ENCODE measurements at places on chromosomes 13 and 19.

- no peak for DNase-seq
These were observed 1651.9 kb upstream of the MIR17HG start for GRCh38 chr13:89695343-89696257.

DNA sequence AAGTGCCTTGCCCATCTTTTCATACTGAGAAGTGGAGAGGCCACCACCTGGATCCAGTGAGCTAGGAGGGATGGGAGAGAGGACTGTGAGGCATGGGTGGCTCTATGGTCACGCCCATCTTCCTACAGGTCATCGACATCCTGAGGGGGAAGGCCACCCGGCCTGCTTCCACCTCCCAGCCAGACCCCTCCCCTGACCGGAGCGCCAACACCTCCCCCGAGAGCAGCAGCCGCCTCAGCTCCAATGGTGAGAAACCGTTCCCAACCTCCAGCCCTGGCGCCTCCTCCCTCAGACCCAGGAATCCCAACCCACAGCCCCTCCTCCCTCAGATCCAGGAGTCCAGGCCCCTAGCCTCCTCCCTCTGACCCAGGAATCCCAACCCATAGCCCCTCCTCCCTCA is 10.1 kb downstream of the BCL3 start:
- no peak for DNase-seq

DNA sequence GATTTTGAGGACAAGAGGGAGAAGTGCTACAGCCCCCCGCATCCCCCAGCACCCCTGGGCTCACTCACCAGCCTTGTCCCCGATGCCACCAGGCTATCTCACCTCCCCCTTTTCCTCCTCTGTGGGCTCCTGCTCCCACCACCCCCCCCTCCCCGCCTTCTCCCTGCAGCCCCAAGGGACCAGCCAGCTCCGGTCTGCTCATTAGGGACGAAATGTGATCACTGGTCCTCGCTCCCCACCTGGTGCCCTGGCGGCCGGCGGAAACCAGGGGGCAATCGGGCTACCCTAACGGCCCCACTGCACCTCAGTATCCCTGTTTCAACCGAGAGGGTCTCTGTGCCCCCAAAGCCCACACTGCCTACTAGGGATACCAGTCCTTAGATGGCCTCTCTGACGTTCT is 2.7 kb downstream of the GPR4 start:
- DNase-seq, result no peak

GRCh38 chr19:16249826-16250404 is 52.2 kb downstream of the AP1M1 start:
- DNase-seq, result no peak

DNA sequence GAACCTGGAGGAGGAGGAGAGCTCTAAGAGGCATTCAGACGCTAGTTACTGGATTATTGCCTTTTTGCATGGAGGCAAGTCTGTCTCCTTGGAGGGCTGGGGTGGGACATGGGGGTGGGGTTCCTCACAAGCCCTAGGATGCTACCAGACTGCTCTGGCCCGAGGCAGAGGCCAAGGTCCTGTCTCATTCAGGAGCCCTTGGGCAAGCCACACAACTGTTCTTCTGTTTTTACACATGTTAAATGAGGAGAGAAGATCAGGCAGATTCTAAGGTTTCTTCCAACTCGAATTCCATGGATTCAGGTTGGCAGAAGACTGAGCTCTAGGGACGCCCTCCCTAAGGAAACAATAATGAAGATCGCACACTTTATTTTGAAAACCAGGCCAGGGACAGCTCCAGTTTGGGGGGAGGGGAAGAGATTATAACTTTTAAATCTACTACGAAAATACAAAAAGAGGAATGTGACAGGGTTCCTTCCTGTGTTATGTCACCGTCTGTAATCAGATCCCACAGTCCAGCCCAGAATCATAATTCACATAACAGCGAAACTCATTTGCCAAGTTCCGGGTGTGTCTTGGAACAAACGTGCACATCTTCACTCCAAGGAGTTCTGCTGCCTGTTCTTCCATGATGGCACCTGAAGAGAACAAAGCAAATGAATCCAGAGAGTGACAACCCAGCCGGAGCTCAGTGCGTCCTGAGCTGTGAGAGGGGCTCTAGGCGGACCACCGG is 25.2 kb downstream of the IL17D start:
- no peak for DNase-seq

GRCh38 chr19:50739914-50740426 is 16.8 kb downstream of the CLEC11A start:
- no peak for DNase-seq

DNA sequence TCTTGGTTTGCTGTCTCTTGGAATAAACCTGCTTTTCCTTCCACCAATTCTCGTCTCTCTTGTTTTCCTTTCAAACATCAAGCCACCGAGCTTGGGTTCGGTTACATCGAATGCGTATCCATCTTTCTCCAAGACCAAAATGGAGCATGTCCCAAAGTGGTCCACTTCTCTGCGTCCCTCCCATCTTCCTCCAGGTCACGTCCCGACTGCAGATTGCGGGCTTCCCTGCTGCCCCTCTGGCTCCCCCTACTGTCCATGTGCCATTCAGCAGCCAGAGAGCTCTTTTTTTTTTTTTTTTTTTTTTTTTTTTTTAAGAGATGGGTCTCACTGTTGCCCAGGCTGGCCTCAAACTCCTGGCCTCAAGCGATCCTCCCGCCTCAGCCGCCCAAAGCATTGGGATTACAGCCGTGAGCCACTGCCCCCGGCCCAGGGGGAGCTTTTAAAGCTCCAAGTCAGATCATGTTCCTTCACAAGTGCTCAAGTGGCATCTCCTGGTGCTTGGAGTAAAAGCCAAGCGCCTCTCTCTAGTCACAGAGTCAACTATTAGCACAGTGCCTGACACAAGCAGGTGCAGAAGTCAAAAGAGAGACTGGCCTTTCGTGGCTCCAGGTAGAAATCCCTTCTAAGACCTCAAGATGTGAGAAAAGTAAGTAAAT is 10.0 kb downstream of the COL5A3 start:
- peak; percentile 66 for DNase-seq

DNA sequence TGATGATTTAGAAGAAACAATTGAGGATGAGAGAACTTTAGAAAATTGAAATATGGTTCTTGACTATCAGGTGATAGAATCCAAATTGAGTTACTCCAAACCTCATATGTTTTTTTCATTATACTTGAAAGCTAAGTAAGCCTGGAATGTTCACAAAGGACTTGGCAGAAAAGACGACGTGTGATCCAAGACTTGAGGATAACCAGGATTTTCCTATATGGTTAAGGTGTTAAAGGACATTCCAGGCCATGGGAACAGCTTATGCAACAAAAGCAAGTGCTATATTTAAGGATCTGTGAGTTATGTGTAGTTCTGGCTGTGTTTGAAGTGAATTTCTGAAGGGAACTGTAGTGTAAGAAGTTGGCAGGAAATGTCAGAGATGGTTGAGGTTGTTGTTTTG is 52.5 kb downstream of the SLITRK1 start:
- no peak for DNase-seq

DNA sequence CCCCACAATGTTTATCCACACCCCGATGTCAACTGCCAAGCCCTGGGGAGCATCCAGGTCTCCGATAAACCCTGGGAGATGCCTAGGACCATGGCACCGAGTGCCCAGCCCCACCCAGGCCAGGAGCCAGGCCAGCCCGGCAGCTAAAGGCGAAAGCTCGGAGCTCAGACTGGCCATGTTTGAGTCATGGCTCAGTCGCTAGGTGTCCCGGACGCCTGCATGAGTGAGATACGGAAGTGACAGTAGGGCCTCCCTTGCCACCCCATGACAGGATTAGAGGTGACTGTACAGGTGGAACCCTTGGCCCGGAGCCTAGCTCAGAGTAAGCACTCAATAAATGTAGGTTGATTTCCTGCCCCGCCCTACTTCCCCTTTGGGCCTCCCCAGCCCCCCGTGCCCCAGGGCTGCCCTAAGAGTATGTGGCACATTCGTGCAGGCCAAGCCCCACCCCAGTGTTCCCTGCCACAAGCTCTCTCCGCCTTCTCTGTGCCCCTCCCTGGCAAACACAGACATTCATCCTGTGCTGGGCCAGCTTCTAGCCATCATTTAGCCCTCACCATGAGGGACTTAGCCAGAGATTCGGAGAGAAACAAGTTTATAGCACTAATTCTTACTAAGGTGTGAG is 5.8 kb upstream of the TPM4 start:
- peak; percentile 82 for DNase-seq

- no peak for DNase-seq
These were observed 80.5 kb downstream of the COL4A2 start for GRCh38 chr13:110387451-110388107.

- no peak for DNase-seq
These were observed 1417.1 kb upstream of the ATXN8OS start for GRCh38 chr13:68690567-68690966.

- no peak for DNase-seq
These were observed 153.5 kb downstream of the DLEU7 start for GRCh38 chr13:50690006-50690405.

DNA sequence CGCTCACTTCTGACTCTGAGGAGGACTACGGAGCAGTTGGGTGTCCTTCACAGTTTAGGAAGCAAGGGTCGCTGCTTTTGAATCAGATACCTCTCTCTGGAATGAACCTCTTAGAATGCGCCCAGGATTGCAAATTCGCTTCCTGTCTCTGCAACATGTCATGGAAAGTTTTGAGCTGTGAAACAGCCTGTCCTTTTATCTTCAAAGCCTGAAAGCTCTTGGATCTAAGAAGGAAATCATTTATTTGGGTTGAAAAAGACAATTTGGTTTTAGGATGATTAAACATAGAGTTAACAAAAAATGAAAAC is 134.1 kb downstream of the KATNAL1 start:
- no peak for DNase-seq

- no peak for DNase-seq
These were observed 30.7 kb upstream of the RFXAP start for GRCh38 chr13:36788276-36788675.

- no peak for DNase-seq
These were observed 439 bp downstream of the DZIP1 start for GRCh38 chr13:95643936-95644598.

DNA sequence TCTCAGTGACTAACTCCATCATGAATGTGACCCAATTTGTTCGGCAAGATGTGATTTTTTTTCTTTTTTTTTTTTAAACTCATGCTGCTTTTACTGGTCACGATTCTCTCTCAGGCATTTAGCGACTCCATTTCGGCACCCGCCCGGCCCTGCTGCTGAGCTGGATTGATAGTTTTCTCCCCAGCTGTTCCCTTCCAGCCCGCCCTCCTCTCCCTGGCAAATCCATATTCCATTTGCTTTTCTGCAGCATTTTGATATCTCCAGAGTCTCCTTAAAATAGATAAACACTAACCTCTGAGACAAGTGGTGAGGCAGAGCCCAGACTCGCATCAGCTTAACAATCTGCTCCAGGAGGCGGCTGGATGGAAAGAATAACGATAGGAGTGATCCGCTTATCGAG is 55.5 kb upstream of the KATNAL1 start:
- no peak for DNase-seq

DNA sequence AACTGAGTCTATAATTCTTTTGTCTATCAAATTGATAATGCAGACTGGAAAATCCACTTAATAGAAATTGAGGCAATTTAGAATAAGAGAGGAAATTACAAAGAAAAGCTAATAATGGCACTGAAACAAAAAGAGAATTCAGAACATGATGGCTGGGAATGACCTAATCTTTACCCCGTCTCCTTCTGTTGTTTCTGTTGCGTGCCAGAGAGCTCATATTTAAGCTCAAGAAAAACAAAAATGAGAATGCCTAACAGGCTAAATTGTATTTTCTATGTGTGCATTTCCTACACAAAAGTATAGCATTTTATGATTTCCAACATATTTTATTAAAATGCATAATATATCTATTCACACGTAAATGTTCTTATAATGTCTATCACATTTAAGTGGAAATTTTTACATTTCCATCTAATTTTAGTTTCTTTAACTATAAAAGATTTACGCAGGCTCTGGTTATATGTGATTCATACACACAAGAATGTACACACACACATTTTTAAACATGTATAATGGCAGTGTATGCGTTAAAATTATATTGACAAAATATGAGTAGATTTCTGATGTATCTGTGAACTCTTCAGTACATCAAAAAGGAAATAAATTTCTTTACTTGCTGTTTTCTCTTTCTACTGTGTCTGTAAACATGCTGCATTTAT is 432.3 kb downstream of the SLITRK6 start:
- no peak for DNase-seq

GRCh38 chr19:4493929-4494690 is 22.0 kb downstream of the HDGFL2 start:
- DNase-seq, result no peak

DNA sequence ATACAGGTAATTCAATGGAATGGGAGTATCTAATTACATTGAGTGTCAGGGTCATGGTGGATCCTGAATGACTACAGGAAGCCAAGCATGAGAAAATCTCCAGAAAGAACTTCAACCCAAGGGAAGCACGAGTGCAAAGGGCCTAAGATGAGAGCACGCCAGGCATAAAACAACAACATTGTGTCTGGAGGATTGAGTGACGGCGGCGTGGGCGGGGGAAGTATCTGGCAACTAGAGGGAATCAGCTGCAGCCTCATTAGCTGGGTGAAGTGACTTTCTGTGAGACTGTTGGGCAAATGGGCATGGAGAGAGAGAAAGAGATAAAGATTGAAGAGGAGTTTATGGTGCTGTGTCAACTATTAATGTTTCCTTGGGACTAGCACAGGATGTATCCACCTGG is 194.3 kb downstream of the GPC6 start:
- DNase-seq, result no peak

DNA sequence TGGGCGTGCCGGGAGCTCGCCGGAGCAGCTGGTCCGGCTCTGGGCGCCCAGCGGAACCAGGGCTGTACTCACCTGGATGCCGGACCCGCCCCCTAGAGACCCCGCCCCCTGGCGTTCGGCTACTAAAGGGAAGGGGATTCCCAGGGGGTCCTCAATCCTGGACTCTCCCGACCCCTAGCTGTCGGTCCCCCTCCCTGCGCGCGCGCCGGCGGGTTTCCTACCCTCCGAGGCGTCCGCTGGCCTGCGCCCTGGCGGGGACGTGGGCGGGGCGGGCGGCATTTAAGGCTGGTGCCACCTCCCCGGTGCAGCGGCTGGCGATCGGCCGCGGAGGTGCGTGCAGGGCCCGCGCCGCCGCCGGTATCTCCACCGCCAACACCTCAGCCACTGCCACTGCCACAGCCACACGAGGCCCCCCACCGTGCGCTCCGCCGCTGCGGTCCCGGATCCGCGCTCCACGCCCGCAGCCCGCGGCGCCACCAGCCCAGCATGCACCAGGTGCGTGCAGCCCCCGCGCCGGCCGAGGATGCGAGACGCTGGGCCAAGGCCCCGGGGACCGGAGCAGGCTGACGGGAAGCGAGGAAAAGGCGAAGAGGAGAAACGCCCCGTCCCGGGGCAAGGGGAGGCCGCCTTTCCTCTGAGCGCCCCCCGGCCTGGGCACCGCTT is at the start of gene ATP12A:
Gene ATP12A (plus strand): TSS at position 151 of the 663 bp plus-strand sequence. CDS start 336 bp downstream, at position 487.
- DNase-seq, result peak; percentile 42

DNA sequence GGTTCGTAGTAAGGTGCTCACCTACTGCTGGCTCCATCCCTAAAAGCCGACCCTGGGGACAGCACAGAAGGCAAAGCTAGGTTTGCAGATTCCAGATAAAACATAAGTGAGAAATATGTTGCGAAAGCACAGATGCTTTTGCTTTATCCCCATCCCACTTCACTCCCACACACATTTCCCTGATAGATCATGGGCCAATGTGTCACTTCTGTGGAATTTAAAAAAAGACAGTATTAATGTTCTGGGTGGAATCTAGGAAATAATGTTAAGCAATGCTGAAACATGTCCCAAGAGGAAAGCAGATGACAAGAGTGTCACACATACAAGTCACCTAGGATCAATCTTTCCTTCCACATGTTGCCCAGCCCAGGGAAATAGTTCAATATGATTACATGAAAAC is 661.0 kb upstream of the MIR17HG start:
- no peak for DNase-seq
